ENCODE measurements at places on chromosomes 16 and 17.

- no peak for DNase-seq
Measured at GRCh38 chr16:69535123-69536050, 30.4 kb upstream of the NFAT5 start.

GRCh38 chr16:71514476-71514875, 11.8 kb upstream of the CHST4 start:
- no peak for DNase-seq

DNA sequence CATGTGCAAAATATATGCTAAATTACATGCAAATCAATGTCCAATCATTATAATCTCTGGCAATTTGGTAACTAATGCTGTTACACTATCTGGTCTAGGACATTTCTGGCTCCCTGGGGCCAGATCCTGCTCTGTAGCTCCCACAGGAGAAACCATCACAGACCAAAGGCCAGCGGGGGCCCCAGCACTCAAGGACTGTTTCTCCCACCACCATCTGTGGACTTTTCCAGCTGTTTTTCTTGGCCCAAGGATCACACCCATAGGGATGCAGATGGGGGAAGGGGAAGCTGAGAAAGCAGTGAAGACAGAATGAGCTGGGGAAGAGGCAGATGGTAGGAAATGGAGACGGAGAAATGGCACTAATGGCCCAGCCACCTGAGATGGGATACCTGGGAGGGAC, at the start of gene HIGD1B:
HIGD1B (plus strand) TSS at position 298 of the 400 bp plus-strand sequence. CDS start 270 bp downstream, outside the sequence.
- DNase-seq = no peak

DNA sequence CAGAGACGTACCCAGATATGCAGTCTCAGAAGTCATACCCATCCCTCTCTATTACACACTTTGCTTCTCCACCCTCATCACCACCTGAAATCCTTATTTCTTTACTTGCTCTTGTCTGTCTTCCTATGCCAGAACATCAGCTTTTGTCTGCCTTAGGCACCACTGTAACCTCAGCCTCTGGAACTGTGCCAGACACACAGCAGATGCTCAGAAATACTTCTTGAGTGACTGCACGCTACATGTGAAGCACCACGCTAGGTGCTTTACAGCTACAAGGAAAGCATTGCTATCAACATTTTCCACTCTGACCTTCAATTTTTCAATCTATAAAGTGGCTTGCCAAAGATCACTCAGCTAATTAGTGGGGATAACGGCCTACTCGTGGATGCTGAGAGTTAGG, 226.8 kb downstream of the CHD9NB start:
- no peak for DNase-seq

All from CD4-positive, alpha-beta T cell treated with Interleukin-12 subunit alpha and Interleukin-12 subunit beta, for 1 hour (primary cell).